ENCODE measurements at places on chromosomes 3 and 15.

DNA sequence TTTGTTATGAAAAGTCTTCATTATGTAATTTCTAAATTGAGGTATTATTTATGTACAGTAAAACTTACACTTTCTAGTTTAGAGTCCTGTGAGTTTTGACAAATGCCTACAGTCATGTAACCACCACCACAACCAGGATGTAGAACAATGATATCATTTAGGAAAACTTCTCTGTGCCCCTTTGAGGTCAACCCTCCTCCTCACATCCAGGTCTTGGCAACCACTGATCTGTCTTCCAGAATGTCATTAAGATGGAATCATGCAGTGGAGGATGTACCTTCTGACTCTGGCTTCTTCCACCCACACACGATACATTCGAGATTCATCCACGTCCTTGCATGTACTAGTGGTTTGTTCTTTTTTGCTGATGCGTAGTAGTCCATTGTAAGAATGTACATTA lies 23.2 kb downstream of the MINAR1 start:
- no peak for DNase-seq

- no peak for DNase-seq
These were observed 9.9 kb downstream of the ALDH1A3 start for GRCh38 chr15:100889385-100890050.

DNA sequence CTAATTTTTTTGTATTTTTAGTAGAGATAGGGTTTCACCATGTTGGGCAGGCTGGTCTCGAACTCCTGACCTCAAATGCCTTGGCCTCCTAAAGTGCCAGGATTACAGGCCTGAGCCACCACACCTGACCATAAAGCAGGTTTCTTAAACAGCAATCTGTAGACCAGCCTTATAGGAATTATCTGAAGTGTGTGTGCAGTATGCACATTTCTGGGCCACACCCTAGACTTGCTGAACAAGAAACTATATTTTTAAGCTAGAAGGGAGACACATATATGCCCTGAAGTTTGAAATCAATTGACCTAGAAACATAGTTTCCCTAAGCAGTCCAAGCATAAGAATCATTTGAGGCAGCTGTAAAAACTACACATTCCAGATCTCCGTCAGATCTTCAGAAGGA lies 805.7 kb downstream of the TUSC7 start:
- DNase-seq, result no peak

- DNase-seq, result peak; percentile 43
These were observed 749.1 kb downstream of the ROBO1 start for GRCh38 chr3:79018671-79019136.

- no peak for DNase-seq
These were observed 161.6 kb upstream of the ANKRD28 start for GRCh38 chr3:15959434-15959811.

- DNase-seq, result no peak
These were observed 3.4 kb upstream of the DISP2 start for GRCh38 chr15:40354408-40355171.

DNA sequence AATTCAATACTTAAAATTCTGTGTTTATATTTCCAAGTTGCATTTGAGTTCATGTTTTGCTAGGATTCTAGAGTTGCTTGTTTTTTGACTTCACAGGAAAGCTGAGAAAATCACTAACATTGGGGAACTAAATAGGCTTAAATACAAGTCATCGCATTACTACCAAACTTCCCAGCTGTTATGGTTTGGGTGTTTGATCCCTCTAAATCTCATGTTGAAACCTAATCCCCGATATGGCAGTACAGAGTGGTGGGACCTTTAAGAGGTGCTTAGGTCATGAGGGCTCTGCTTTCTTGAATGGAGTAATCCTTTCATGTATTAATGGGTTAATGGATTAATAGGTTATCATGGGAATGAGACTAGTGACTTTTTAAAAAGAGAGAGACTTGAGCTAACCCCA lies 77.2 kb upstream of the ARPP21 start:
- DNase-seq, result no peak

GRCh38 chr15:55240125-55240760 lies 43.5 kb upstream of the RSL24D1 start:
- DNase-seq, result no peak

GRCh38 chr3:172626021-172626640 lies 84.7 kb downstream of the NCEH1 start:
- no peak for DNase-seq

GRCh38 chr3:38543586-38543985 lies 47.4 kb downstream of the EXOG start:
- DNase-seq, result no peak

DNA sequence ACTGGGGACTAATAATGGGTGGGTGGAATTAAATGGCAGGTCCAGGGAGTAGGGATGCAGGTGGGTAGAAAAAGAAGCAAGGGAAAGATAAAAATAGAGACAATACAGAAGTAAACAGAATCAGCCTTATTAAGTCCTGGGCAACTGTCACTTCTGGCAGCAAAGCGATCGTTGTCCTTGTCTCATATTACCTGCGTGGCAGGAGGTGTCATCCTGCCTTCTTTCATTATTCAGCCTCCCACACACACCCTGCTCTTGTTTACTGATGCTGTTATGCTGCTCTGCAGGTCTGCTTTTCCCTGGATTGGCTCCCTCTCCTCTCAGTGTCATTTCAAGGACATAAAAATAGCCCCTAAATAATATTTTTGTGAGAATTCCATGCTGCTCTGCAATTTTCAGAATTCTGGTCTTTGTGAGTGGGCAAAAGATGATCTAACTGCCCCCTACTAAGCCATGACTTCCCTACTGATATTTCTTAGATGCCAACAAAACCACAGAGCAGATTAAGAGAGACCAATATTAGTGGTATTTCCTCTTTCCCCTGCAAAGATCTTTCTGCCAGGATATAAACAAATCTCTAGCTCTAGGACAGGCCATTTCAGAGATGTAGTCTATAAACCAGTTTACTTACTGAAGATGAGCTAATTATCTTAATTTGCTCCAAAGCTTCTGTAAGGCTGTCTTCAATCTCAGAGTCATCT lies 8.5 kb downstream of the VEPH1 start:
- peak; percentile 74 for DNase-seq

DNA sequence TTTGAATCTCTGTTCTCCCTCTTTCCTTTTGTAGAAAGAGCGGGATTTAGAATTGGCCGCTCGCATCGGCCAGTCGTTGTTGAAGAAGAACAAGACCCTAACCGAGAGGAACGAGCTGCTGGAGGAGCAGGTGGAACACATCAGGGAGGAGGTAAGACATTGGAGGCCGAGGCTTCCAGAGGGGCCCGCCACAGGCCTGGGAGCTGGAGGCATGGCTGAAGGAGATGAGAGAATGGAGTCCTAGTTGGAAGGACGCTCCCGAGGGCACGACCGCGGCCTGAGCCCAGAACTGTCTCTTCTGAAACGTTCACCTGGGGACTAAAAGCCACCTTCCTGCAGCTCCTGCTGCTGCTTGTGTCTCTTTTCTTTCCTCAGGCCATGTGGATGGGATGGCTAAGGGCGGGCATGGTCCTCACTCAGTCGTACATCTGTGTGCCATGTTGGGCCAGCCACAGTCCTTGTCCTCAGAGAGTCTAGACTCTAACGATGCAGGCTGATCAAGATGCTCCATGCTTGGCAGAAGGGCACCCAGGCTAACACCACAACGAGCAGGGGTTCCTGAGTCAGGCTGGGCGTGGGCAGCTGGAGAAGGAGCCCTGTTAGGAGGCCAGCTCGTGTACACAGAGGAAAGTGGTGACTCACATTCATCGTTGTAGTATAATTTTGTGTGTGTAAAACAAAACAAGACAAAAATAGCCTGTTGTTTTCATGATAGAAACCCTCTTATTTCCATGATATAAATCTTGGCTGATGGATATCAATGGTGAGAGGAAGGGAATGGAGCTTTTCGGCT lies 81.1 kb downstream of the CCK start:
- no peak for DNase-seq
